Left colon (tissue), 2 donors: ENCODE measurements at places on chromosomes 1 and 21. TPM values are rescaled to one million over a fixed set of nuclear protein-coding genes. Genes with fewer than 3 reads are reported as not detected.

The SLC27A3 gene
- 24.8 TPM for total RNA-seq

The PTPRC gene
- total RNA-seq: 6.3 TPM

The MPZ gene
- total RNA-seq: 5.0 TPM

DNA sequence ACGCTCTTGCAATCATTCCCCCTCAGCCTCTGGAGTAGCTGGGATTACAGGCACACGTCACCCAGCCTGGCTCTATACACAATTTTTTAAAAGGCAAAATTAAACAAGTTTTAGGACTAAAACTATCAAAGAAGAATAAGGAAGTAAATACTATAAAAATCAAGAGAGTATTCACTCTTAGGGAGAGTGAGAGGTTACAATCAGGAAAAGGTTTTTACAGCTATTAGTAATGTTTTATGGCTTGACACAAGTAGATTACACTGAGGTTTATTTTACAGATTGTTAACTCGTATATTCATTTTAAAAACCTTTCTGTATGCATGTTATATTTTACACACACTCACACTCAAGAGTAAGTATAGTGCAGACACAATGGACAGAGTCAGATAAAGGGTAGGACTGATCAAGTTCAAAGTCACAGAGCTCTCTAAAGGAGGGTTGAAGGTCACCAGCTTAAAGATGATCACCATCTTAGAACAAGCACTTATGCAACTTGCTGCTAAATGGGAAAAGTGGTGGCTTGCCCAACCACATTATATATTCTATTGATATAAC lies 77.9 kb upstream of the MAN1A2 start:
- no peak for DNase-seq

- no peak for DNase-seq
These were observed 8.8 kb upstream of the PLXNA2 start for GRCh38 chr1:208252836-208253576.

GRCh38 chr1:116373431-116374352 lies 648 bp downstream of the ATP1A1 start:
- DNase-seq: peak; percentile 69

DNA sequence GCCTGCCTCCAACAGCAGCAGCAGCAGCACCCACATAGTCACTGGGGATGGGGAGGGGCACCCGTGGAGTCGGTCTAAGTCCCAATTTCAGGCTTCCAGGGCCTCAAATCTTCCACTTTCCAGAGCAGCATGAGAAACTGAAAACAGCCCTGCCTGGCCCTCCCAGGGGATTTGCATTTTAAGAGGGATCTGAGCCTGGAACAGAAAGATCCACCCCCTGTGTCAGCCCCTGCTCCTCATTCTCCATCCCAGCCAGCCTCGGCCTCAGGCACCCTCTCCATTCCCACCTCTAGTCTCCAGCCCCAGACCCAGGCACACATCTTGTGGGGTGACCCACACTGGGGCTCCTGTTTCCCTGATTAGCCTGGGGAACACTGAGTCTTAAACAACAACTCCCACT lies 51.8 kb downstream of the FBXO2 start:
- DNase-seq: no peak

DNA sequence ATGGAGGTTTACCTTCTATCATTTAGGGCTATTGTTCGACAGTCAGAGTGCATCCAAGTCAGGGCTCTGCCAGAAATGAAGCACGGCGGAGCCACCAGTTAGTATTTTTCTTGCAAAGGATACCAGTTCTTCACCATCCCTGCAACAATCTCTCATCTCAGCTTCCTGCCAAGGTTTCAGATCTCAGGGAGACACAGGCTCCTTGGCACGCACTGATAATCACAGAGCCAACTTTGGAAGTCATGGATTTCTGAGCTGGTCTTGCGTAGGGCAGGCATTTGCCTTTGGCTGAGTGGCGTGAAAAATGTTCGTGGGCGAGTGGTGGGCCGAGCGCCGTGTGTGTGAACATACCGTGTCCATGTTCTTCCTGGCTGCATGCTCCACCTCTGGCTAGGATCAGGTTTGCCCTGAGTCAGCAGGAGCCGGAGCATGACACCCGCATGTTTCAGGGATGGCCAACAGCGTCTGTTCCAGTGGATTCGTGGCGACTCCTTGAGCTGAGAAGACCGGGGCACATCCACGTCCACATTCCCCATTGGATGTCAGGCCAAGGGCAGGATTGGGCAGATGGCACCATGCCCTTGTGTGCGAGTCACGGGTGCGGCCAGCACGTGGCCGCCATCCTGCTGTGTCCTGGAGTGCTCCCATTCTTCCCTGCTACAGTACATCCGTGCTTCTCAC lies 118.5 kb upstream of the C1orf174 start:
- DNase-seq: no peak

- DNase-seq: no peak
These were observed 1582.2 kb downstream of the MRPL39 start for GRCh38 chr21:24025101-24025500.

DNA sequence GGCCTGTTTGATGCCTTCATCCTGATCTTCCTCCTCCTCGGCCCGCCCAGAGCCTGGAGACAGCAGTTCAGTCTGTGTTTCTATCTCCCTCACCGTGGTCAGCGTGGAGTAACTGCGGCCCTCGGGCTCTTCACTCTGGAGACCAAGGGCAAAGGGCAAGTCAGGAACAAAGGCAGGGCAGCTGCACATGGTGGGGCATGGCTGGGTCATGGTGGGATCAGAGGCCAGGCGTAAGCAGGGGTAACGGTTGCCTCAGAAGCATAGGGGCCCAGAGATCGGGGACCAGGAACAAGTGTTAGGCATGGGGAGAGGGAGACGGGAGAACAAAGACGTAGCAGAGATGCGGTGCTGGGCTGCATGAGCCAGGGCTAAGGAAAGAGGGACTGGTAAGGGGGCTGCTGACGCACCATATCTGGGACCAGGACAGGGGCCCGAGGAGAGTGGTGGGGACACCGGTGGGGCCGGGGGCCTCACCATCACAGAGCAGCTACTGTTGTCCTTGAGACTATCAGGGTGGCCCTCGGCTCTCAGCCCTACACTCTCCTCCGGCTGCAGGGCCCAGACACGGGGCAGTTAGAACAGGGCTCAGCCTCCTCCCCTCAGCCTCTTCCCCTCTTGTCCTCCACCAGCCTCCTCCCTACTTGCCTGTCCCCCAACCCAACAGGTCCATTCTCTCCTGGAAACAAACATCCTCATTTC lies 3.2 kb upstream of the ARHGAP30 start:
- DNase-seq: no peak

GRCh38 chr21:45450423-45451090 lies 45.6 kb downstream of the COL18A1 start:
- no peak for DNase-seq

GRCh38 chr1:223621312-223621734 lies 44.2 kb downstream of the CAPN8 start:
- no peak for DNase-seq

DNA sequence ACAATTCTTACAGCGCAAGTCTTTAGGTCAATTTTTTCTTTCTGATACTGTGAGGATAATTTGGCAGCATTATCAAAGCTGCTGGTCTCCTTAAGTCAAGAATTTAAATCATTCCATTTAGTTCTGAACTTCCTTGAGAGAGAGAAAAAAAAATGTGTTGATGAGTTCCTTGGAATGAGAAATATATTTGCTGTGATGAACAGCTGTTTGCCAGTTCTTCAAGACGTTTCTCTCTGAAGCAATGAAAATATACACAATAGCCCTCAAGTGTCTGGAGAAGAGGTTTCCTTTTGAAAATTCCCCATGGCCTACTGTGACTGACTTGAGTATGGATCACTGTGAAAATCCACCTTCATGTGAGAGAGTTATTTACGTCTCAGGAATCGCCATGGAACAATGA lies 31.0 kb upstream of the TADA1 start:
- no peak for DNase-seq
